ENCODE measurements at places on chromosomes 1 and 21.

GRCh38 chr1:100354971-100355394 lies 2.7 kb downstream of the CDC14A start:
- peak; percentile 89 for DNase-seq

DNA sequence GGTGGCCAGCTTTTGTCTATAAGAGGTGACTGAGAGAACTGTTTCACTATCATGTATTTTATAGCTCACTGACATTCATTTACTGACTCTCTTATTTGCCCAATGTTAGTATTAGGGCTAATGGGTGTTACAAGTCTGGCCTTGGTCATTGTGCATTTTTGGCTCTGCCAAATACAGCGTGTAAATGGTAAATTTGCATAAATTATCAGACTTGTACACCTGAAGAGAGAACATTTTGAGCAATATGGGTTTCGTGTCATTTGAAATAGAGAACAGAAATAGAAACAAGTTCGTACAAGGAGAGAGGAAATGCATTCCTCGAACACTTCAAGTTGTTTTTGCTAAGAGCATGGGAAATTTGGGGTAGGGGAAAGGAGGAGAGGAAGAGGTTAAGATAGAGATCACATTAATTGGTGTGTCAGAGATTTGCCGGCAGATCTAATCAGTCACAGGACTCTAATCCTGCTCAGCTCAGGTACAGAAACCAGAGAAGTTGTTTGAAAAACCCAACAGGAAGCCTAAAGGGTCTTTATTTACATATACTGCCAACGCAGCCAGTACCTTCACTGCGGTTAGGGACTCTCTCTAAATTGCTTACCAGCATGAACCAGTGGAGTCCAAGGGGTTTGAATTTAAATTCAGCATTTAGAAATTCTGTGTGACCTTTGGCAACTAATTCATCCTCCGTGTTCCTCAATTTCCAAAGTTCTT lies 261.5 kb downstream of the GPATCH2 start:
- no peak for DNase-seq

DNA sequence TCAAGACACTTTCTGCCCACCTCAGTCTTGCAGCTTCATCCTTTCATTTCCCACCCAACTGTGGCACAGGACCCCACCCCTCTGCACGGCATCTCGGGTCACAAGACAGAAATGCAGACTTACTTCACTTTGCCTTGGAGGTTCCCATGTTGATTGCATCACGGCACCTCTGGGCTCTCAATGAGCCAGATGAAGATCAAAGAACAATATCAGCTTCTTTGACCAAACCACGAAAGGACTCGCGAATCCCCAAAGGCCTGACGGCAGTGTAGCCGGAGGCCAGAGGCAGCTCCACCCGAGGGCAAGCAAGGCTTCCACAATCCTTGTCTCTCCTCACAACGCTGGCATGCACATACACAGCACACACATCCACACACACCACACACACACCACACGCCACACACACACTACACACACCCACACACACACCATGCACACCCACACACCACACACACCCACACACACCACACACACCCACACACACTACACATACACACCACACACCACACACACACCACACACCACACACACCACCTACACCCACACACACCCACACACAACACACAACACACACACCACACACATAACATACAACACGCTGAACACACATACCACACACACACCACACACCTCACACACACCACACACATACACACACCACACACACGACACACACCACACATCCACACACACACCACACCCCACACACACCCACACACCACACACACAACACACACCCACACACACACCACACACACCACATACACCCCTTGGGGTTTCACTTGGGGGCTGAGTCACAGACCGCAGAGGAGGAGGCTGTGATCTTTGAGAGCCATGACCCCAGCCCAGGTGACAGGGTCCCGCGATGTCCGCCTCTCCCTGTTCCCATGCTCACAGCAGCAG lies 35.8 kb downstream of the UBASH3A start:
- DNase-seq = no peak

- no peak for DNase-seq
Measured at GRCh38 chr21:45910155-45910547, 71.4 kb upstream of the COL6A1 start.

DNA sequence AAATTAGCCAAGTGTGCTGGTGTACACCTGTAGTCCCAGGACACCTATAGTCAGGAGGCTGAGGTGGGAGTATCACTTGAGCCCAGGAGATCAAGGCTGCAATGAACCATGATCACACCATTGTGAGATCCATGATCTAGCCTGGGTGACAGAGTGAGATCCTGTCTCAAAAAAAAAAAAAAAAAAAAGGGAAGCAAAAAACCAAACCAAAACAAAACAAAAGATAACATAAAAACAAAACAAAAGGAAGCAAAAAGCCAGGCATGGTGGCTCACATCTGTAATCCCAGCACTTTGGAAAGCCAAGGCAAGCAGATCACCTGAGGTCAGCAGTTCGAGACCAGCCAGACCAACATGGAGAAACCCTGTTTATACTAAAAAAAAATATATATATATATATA lies 9.4 kb upstream of the AKR1A1 start:
- DNase-seq = no peak

DNA sequence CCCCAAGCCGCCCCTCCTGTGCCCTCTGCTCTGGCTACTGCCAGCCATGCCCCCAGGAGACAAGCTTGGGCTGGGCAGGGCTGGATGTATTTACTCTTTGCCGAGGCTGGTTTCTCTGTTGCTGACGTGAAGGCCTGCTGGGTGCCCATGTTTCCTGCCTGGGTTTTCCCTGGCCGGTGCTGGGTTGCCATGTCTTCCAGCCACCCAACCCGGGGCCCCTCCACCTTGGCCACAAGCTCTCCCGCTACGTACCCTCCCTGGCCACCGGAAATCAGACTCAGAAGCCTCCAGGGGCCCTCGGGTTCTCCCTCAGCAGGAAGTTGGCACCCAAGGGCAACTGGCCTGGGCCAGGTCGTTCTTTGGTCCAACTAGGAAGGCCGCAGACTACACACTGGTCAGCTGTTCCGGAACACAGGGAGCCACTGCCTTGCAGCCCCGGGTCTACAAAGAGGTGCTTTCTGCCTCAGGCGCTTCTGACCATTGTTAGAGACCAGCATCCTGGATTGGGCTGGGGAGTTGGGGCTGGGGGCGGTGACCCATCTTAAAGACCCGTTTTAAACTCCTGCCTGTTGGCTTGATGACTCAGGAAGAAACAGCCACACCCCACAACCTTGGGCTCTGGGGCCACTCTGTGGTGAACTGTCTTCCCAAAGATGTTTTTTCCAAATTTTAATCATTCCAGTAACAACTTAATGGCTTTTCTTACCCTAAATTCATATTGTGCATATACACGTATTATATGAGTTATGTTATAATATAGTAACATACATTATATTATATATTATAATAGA lies 71.2 kb upstream of the RUNX3 start:
- no peak for DNase-seq

- no peak for DNase-seq
Measured at GRCh38 chr1:184048561-184049240, 2.8 kb upstream of the TSEN15 start.

- DNase-seq = peak; percentile 36
Measured at GRCh38 chr1:17516303-17517214, 22.9 kb upstream of the ARHGEF10L start.

DNA sequence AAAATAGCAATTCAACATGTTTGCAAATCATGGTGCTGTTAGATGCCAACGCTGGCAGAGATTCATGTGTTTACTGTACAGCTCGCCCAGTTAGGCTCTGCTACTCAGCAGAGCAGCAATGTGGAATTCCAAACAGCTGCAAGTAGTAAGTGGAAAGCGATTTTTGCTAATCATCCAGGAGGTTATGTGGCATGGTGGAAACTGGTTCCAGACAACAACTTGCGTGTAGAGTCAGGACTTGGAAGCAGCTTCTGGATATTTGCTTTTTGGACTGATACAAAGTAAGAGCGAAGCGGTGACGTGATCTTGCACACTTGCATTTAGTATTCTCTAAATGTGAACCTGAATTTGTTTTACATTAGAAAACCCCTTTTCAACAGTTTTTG lies 27.1 kb upstream of the HHAT start:
- no peak for DNase-seq

DNA sequence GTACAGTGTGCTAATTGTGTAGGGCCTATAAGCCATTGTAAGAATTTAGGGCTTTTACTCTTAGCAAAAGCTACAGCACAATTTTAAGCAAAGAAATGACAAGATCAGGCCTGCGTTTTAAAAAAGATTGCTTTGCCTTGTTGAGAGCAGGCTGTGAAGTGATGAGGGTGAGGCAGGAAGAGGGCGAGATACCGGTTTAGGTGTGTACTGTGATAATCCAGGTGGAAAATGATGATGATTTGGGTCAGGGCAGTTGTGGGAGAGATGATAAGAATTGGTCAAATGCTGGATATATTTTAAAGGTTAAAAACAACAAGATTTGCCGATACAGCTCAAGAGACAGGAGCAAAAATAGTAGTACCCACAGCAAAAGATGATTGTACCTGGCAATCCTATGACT lies 72.0 kb downstream of the SWT1 start:
- DNase-seq = no peak

DNA sequence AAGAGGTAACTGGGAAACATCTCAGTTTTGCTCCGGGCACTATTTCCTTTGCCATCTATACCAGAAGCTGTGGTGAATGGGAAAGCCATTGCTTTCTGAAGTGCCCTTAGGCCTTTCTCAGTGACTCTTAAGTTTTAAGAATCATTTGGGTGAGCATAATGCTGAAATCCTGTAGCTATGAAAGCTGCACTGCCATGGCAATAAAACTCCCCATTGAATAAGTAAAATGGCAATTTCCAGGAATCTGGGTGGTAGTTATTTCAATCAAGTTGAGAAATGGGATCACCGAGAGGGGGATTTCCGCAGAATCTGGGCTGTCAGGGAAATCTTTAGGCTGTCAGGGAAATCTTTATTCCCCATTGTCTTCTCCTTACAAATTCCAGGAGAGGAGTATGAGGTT lies 26.8 kb upstream of the MACF1 start:
- no peak for DNase-seq

DNA sequence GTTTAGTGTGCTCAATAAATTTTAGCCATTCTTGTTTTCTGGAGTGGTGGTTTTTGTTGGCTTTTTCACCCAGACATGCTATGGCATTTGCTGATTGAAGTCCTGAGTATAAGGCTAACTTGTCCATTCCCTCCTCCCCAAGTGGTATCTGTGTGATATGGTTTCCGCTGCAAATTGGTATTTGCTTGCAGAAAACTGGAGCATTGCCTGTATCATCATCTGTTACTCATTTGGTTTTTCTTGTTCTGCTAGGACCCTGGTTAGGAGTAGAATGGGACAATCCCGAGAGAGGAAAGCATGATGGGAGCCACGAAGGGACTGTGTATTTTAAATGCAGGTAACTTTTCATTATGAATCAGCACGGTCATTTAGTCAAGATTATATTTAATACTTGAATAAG lies 34.0 kb downstream of the TBCE start:
- no peak for DNase-seq

DNA sequence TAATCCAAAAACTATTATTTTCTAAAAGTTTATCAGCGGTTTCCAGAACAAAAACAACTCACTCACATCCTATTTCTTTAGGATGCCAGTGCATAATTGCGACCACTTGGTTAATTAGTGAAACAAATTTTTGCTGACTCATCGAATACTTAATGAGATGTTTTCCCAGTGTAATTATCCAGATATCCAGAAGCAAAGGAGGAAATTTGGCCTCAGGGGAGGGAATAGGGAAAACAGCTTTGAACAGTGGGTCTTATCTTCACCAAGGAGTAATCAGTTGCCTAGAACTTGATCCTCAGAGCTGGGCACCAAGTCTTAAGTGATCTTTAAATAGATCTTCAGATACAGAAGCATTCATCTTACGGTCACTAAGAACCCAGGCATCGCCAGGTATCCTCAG lies 24.3 kb downstream of the STYXL2 start:
- no peak for DNase-seq

- DNase-seq = peak; percentile 77
Measured at GRCh38 chr1:174743654-174744561, 255.8 kb upstream of the CACYBP start.

DNA sequence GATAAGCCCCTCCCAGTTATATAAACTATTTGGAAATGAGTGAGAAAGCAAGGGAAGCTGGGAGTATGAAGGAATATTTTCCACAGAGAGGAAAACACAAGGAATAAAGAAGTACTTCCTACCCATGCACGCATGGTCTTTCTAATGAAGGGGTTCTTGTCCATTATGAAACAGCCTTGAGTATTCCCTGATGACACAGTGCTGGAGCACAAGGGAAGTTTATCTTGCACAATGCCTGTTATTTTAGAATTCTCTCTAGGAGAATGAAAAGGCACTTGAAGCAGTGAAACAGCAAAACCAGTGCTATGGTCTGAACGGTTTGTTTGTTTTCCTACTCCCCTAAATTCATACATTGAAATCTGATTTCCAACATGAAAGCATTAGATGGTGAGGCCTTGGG lies 38.6 kb upstream of the ADAMTS1 start:
- no peak for DNase-seq

- peak; percentile 26 for DNase-seq
Measured at GRCh38 chr1:4397196-4397595, 257.2 kb upstream of the AJAP1 start.

DNA sequence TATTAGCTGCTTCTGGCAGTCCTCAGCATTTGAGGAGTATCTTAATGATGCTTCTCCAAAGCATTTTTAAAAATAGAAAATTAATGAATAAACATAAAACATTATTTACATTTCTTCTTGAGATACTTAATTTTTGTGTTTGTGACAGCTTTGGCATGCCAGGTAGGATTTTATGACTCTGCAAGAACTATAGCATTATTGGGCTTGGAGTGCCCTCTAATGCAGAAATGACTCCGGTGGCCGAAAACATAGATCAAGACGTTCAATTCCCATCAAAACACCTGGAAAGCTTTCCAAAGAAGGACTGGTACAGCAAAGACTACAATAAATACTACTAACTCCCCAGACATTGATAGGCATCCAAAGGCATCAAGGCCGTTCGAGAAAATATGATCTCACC lies 366.4 kb upstream of the CXADR start:
- no peak for DNase-seq

GRCh38 chr21:36079010-36079649 lies 9.3 kb downstream of the CBR1 start:
- no peak for DNase-seq

DNA sequence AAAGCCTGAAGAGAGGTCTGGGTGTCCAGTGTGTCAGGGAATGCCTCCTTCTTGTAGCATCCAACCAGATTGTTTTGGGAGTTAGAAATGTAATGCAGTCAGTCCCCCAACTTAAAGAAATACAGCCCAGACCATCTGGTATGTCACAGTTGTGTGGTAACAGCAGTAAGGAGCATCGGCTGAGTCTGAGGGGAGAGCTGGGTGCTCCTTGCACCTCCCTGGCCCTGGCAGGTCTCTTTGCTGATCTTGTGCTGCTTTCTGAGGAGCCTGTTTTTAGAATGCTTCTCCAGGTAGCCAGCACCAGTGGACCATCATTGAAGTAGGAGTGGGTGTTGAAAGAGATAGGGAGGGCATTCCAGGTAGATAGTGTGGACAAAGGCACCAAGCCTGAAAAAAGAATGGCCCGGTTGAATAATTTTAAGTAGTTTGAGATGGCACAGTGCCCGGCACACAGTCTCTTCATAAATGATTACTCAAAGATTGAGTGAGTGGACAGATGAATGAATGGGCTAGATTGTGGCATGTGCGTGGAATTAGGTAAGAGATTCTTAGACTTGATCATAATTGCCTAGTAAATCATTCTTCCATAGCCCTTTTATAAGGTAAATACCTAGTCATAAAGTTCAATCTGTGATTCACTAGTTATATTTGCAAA lies 46.5 kb downstream of the LAMC1 start:
- no peak for DNase-seq
